CD4-positive, alpha-beta T cell treated with Interleukin-1 beta for 1 hour (primary cell): ENCODE measurements at places on chromosomes 6 and 20.
A peak's percentile ranks its signal among the peaks of the same experiment; 100 is the strongest.

DNA sequence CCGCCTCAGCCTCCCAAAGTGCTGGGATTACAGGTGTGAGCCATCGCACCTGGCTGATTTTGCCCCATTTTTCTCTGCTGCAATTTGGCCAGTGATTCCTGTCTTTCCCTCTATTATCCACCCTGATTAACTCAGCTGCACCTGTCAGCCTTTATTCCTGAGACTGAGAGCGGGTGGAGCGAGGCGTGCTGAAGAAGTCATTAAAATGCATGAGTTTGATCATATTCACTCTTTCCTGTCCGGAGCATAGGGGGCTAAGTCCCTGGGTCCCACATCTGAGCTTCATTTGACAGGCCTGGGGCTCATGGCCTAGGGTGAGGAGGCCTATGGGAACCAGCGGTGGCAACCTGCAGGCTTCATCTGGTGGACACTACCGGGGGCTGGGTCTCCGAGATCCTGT, 25.7 kb upstream of the CTNNBL1 start:
- no peak for DNase-seq

DNA sequence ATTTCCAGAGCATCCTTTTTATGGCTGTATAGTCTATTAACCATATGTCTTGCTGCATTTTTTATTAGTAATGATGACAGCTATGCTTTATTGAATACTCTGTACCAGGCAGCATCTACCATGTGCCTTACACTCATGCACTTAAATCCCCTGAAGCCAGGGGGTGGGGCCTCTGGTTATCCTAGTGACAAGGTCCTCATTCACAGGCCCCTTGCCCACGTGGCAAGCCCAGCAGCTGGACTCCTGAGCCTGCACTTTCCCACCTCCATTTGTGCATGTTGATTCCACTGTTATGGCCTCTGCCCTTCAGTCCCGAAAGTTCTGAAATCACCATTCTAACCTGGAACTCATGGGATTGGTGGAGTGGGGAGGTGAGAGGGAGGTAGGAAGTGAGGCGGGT, 22.3 kb downstream of the ACTR5 start:
- DNase-seq, result no peak

DNA sequence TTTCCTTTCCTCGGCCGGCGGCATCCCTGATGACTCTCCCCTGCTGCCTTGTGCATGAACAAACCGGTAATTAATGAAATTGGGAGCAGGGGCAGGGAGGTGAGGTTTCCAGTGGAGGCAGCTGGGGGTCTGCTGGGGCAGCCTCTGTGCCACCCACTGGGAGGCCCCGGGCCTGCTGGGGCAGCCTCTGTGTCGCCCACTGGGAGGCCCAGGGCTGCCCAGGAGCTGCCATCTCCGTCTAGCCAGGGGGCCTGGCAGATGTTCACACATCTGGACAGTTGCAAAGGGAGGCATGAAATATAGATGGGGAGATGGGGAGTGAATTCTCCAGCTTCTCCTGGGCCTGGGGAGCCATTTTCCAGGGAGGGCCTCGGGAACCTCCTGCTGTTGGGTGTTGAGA, 33.8 kb downstream of the TOX2 start:
- DNase-seq, result no peak

- no peak for DNase-seq
Observed at GRCh38 chr20:25039697-25040437, 18.1 kb downstream of the ACSS1 start.

GRCh38 chr20:47057661-47058060, 163.0 kb downstream of the EYA2 start:
- no peak for DNase-seq

DNA sequence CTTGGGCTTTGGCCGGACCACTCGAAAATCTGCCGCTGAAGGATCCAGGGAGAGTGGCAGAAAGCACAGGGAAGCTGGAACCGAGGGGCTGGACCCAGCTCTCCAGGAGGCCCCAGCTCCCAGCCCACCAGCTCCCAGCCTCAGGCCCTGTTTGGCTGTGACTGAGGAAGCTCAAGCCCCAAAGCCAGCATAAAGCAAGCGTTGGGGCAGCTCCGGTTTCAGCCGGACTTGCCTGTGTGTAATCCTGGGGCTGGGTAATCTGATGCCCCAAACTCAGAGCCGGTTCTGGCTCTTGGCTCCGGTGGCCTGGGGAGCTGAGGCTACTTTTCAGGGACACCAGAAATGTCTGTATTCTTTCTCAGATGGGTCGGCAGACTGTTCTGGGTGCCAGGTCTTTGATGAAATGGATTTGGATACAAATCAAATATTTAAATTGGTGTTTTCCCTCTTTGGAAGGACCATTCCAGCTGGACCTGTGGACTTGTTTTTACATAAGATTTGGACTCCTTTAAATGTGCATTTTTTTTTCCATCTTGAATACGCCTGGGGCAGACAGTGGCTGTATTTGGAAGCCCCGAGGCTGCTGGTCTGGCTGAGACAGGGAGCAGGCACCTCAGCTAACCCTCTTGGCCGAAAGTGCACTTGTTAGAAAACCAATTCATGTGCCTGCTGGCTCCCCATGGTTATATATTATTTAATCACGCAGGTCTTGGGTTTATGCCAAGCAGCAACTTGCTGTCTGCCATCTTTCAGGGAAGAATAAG, 29.7 kb downstream of the RPP40 start:
- no peak for DNase-seq

GRCh38 chr20:62331347-62331746, 28.6 kb downstream of the ADRM1 start:
- no peak for DNase-seq

GRCh38 chr20:63420359-63421093, 51.9 kb downstream of the KCNQ2 start:
- no peak for DNase-seq

DNA sequence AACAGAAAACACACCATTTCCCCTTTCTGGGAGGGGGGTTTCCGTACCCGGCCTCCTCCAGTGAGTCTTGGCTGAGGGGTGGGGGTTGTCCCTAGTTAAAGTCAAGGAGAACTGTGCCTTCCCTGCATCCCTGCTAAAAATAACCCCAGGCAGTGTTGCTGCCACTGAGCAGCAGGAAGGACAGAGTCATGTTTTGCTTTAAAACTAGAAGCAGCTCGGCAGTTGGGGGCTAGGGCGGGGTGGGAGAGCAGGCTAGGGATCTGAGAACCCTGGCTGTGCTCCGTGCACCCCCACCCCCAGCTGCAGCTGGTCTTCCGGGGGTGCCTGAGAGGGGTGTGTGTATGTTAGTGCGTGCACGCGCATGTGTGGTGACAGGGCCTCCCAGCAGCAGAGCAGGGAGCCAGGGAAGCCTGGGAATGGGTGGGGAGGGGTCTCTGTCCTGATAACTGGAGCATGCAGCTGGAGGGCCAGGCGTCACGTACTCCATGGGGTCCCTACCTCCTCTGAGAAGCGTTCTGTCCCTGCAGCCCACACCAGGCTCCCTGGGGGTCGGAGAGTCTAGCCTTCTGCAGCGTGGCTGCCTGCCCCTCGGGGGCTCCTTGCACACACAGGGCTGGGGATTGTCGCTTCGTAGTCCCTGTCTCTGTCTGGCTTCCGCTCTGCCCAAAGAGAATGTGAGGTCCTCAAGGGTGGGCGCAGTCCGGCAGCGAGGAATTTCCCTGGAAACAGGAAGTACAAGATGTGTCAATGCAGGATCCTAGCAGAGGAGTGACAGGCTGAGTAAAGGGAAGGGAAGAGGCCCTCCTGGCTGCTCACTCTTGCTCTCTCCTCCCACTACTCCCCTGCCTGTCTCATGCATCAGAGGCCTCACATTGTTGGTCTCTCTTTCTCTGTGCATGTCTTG, 16.8 kb upstream of the ARMC12 start:
- DNase-seq, result no peak

- DNase-seq, result no peak
Observed at GRCh38 chr6:37565267-37566110, 65.8 kb upstream of the CCDC167 start.

GRCh38 chr20:57301026-57301425, 28.6 kb upstream of the SPO11 start:
- DNase-seq, result no peak

- peak; percentile 43 for DNase-seq
Observed at GRCh38 chr6:151374036-151374683, 17.2 kb downstream of the ZBTB2 start.

DNA sequence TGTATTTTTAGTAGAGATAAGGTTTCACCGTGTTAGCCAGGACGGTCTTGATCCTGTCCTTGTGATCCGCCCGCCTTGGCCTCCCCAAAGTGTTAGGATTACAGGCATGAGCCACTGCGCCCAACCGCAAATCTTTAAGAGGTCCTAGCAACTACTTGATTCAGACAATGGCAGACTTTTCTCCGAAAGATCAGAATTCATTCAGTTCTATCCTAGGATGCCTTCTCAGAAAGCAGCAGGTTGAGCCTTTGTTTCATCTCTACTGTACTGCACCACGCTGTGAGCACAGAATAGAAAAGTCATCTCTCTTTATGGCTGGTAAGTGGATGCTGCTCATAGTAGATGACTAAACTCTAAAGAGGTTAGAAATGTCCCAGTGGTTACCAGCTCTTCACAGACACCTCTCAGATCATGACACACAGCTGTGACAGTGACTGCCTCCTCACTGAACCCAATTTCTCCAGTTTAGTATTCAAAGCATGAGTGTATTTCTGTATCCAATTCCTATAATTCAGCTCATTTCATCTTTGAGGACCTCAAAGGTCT, 6.0 kb upstream of the HSF2 start:
- DNase-seq, result no peak

- no peak for DNase-seq
Observed at GRCh38 chr6:133645966-133646740, 242.8 kb upstream of the TCF21 start.

GRCh38 chr20:39289316-39289715, 327.2 kb downstream of the DHX35 start:
- no peak for DNase-seq

DNA sequence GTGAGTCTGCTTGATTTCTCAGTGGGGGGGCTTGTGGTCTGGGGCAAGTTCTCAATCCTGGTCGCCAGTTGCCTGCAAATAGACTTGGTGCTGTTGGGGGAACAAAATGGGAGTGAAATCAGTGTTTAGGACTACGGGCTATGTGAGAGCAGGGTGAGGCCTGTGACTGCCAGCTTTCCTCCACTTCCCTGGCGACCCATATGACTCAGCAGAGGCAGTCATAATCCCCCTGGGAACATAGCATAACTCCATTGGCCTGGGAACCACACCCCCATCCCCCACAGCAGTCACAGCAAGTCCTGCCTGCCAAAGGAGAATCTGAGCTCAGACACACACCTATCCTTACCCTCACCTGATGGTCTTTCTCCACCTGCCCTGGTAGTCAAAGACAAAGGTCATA, 387.9 kb downstream of the LMBRD1 start:
- DNase-seq, result no peak

DNA sequence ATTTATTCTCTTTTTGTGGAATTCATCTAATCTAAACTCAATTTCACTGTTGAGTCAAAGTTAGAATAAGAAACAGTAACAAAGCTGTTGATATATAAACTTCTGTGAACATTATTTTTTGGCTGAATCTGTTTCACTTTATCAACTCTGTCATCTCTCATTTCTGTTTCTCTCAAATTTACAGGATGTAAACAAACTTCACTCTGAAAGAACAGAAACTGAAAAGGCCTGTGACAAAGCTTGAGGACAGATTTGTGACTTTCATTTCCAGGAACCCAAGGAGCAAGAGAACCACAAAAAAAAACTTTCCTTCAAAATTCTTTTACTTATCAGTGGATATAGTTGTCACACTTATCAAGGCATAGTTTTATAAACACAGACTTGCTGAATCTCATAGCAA, 447.9 kb upstream of the OPRM1 start:
- no peak for DNase-seq

DNA sequence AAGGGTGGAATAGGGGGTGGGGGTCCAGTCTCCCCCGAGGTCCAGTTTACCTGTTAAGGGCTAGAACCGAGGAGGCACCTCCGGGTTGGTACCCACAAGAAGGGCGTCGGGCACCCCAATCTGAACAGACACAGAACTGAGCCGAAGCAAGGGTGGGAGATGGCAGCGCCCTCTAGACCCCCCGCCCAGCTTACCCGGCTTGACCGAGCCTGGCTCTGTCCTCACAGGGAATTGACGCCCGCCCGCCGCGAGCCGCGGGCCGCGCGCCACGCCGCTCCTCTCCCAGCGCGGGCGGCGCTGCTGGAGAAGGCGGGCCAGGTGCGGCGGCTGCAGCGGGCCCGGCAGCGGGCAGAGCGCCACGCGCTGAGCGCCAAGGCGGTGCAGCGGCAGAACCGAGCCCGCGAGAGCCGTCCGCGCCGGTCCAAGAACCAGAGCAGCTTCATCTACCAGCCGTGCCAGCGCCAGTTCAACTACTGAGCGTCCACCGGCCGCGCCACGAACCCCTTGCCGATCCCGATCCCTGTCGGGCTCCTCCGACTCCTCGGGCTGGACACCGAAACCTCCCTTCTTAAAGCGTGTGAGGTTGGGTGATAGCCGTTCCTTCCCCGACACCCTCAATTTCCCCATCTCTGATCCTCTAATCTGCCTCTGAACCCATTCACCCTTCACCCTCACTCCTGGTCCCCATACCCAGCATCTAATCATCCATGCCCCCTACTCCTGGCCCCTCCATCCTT, 5.9 kb downstream of the TP53INP2 start:
- peak; percentile 45 for DNase-seq

DNA sequence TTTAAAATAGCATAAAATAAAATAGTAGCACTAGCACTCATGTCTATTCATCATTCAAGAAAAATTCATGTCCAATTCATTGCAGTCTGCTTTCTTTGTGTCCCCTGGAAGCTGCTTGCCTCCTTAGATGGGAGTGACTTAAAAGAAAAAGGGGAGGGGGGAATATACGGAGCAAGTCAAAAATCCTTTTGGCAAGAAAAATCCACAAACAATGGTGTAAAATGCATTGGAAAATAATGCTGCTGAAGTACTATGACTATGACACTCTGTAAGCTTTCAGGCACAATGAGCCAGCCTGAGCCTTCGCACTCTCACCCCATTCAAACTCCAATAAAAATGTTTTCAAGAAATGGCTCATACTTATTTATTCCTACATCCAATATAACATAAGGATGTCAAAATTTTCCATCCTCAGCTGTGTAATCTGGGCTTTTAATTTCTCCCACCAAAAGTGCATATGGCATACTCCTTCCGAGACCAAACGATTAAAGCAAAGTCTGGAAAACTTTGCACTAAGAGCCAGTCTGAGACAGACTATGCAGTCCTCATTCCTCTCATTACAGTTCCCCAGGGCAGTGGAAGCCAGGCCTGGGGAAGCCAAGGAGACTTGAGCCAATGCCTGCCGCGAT, 790 bp downstream of the NEDD9 start:
- DNase-seq, result no peak

DNA sequence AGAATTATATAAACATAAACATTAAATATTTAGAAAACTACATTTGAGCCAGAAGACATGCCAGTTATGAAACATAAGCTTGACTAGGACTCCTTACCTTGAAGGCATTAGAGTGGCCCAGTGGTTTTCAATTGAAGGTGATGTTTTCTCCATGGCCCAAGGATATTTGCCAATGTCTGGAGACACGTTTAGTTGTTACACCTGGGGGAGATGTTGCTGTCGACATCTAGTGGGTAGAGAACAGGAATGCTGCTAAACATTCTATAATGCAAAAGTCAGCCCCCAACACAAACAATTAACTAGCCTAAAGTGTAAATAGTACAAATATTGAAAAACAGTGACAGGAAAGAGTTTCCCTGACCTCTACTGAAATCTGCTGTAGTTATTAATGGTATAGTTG, 200.9 kb upstream of the HS3ST5 start:
- no peak for DNase-seq
